ENCODE measurements at places on chromosomes 4 and X.

GRCh38 chrX:10399043-10399741, 221.2 kb downstream of the MID1 start:
- DNase-seq: no peak

GRCh38 chr4:41134581-41134980, 79.8 kb downstream of the APBB2 start:
- DNase-seq: no peak

DNA sequence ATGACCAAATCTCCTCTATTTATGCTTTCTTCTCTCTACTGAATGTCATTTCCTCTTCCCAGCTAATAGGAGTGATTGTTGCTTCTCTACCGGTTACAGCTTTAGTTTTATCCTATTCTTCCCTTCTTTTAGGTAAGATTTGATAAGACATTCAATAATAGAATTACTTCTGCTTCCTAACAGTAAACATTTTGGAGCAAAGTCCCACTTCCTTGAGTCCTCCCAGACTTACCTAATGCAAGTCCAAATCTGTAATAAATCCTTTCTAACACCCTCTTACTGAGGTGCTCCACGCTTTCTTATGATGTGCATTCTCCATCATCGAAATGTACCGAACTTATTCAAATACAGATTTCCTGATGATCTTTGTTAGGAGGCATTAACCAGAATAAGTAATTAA, 79.2 kb upstream of the GPM6A start:
- DNase-seq: no peak

GRCh38 chr4:3858765-3859388, 92.7 kb downstream of the ADRA2C start:
- DNase-seq: no peak

DNA sequence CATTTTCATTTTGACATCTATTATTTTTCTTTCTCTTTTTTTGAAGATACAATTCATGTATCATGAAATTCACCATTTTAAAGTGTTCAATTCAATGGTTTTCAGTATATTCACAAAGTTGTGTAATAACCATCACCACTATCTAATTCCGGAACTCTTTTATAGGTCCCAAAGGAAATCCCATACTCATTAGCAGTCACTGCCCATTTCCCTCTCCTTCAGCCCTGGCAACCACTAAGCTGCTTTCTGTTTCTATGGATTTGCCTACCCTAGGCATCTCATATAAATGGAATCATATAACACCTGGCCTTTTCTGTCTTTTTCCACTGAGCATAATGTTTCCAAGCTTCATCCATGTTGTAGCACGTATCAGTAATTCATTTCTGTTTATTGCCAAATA, 3.2 kb upstream of the FGF2 start:
- no peak for DNase-seq

GRCh38 chrX:136292656-136293055, 8.1 kb upstream of the ADGRG4 start:
- DNase-seq: no peak

DNA sequence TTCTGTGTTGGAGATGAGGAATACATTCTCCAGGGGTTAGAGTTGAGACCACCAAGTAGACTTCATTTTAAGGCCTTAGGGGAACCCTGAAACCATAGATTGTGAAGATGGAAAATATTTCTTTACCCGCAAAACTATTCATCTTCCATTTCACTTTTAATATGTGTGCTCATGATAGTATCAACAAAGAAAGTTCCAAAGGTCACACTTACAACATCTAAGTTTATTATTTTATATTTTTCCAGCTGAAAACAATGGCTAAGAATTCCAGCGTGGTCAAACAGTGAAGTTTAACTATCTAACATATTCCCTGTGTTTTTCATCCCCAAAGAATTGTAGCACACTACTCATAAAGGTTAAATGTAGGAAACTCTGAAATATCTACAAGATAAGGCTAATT, 214.5 kb upstream of the GIMD1 start:
- no peak for DNase-seq

- DNase-seq: no peak
These were observed 365.7 kb upstream of the MAD2L1 start for GRCh38 chr4:120432301-120432860.

DNA sequence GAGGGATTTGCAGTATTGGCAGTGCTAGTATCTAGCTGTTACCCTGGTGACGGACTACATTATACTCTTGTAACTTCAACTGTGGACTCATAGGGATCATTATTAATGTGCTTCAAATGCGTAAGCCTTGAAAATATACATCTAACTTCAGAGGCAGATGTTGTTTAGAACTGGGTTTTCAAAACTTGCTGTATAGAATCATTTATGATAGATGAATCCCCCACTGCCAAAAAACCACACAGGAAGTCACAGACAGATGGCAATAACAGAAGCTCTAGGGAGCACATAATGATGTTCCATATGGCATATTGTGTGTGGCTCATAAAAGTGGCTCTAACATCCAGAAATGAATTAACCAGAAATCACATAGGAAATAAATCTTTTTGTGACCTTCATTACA, 62.3 kb upstream of the RELL1 start:
- DNase-seq: no peak

DNA sequence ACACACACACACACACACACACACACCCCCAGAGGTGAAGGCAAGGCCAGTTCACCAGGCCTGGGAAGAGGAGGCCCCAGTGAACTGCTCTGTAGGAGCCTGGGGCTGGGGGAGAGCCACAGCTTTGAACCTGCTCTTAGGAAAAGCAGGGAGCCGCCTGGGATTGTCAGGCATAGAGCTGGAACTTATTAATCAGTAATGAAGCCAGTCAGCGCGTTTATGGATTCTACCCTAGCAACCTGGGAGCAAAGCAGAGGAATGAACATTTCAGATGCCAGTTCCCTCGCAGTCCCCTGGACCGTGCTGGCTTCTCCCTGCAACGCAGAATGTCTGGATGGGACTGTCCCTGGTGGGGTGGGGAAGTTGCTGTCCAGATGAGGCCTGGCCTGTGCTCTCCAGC, 45.3 kb upstream of the DDX3X start:
- no peak for DNase-seq

- no peak for DNase-seq
These were observed 39.5 kb upstream of the STS start for GRCh38 chrX:7108030-7108429.

DNA sequence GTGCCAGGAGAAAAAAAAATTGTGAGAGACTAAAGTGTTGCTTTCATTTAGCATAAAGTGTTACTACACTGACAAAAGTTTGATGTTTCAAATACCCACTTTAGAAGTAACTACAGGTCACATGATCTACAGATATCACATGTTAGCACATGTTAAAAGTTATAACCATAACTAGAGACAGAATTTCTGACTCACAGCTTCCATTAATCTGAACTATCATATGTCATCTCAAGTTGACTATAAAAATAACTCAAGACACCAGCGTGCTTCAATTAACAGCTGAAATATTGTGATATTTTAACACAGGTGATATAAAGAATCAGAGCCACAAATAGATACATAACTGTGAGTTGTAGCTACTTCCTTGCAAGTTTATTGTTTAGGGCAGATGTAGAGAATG, 591.5 kb upstream of the PITX2 start:
- no peak for DNase-seq

DNA sequence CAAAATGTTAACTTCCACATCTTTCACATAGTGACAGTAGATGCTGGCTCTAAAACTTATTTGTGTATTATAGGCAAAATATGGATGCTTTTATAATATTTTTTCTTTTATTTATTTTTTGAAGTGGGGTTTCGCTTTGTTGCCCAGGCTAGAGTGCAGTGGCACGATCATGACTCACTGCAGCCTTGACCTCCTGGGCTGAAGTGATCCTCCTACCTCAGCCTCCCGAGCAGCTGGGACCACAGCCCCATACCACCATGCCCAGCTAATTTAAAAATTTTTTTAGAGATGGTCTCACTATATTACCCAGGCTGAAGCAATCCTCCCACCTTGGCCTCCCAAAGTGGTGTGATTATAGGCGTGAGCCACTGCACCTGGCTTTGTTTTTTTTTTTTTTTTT, 48.6 kb downstream of the ZFX start:
- no peak for DNase-seq

DNA sequence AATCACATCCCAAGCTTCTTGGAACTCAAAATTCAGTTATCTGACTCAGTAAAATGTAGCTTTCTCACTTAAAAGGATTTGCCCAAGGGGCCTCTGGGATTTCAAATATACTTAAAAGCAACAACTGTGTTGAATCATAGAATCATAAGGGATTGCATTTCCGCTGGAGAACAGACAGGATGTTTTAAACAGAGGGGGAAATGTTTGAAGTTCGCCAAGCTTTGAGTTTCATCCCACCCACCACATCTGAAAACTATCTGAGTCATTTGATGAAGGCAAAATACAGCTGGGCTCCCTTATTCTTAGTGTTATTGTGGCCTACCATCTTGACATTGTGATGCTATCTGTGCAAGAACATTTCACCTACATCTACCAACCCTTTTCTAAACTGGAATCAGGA, 73.5 kb downstream of the PPP1R2C start:
- no peak for DNase-seq

DNA sequence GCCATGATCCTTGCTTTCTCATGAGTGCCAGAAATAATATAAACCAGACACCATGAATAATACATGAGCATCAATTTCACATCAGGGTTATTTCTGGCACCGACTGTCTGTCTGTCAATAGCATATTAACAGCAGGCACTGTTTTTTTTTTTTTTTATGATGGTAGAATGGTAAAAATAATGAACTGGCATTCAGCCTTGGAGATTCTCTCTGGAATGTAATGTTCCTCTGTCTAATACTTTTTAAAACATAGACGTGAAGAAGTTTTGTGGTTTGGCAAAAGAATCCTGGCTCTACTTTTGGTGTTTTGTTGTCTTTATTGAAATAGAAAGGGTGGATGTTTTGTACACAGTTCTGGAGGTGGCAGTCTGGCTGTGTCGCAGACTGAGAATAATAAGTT, 874.6 kb upstream of the PRKX start:
- DNase-seq: no peak

DNA sequence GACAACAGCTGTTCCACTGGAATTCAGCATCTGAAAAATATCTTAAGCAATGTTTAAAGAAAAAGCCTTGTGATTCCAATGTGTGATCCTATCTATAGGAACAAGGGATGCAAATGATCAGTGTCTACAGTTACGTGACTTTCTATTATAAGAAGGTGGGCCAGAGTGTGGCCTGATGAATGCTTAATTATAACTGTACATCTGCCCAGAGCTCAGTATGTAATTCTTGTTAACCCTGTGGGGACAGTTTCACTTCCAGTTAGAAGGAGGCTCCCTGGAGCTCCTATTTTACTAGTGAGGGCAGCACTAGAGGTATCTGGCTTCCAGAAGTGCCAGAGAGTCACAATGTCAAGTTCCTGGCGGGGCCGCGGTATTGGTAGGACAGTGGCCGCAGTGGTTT, 288.5 kb downstream of the USP46 start:
- DNase-seq: no peak

DNA sequence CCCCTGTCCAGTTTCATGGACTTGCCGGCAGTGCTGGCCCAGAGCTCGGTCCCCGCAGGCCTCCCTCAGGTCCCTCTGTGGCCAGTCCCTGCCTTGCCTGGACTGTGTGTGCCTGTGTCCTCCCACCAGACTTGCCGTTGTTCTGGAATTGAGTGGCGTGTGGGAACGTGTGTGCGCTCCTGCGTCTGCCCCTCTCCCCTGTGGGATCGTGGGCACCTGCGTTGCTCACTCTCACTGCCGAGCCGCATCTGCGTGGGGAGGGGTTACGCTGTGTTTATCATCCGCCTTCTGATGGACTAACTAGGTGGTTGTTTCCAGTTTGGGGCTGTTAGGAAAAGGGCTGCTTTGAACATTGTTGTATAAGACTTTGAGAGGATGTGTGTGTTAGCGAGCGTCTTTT, 21.2 kb downstream of the PCGF3 start:
- DNase-seq: no peak

DNA sequence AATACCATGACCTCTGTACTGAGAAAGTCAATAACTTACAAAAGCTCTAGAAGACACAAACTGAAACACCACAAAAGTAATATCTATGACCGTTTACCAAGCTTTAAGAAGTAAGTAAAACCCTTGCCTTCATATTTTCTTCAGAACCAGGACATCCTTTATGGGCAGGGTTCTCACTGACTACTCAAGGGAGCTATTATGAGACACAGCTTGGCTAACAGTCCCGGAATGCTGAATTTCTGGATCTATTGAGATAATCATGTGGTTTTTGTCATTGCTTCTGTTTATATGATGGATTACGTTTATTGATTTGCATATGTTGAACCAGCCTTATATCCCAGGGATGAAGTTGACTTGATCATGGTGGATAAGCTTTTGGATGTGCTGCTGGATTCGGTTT, 19.9 kb upstream of the CDS1 start:
- no peak for DNase-seq

- DNase-seq: no peak
These were observed 2.5 kb upstream of the USP27X start for GRCh38 chrX:49876750-49877149.

- no peak for DNase-seq
These were observed 18.0 kb upstream of the SPIN2A start for GRCh38 chrX:57155171-57155570.

GRCh38 chr4:100876546-100876945, 358.7 kb upstream of the EMCN start:
- no peak for DNase-seq

DNA sequence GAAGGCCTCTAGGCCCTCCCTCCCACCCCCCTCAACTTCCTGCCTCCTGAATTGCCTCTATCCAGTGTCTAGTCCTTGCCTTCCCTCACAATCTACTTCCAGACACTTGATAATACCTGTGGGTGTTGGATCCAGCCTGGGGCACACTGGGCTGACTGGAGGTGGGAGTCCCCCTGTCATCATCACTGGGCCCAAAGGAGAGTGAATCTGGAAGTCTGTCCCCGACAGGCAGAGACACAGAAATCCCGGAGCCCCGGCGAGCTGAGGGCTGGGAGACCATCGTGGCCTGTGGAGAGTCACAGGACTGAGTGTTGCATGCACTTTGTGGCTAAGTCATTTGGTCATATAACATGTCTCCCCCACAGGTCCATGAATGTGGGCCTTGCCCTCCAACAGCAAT, 8.4 kb upstream of the SYP start:
- no peak for DNase-seq

- no peak for DNase-seq
These were observed 129.6 kb downstream of the DCLK2 start for GRCh38 chr4:150207871-150208270.

DNA sequence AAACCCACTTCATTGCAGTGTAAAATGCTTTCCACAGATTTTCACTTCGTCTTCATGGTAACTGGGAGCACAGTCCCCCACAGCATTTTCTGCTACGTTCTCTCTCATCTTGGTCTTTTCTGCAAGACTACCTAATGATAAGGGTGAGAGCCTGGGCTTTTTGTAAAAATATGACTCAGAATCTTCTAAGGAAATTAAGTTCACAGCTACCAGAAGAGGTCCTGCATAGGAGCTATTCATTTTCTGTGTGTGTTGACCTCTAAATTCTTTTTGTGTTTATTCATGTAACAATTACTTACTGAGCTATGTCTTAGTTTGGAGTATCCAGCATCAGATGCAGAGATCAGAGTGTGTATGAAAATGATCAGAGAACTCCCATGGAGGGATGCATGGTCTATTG, 192.2 kb downstream of the CPEB2 start:
- no peak for DNase-seq
